ENCODE measurements at places on chromosomes 3 and 15.

GRCh38 chr3:158842976-158843375, 41.1 kb downstream of the MFSD1 start:
- no peak for DNase-seq

DNA sequence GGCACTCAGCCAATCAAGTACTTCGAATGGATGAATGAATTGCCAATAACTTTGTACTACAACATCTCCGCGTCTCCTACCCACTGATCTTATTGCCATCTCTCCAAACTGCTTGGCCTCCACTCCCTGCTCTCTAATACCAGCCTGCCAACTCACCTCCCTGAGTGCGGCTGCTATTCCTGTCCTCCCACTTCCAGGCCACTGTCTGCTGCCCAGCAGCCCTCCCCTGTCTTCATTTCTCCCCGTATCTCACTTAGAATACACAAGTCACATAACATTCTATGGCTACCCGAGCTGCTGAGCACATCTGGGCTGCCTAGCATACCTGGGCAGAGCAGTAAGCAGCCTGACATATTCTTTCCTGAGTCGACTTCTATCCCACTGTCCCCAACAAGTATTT, 149.9 kb upstream of the LRTM1 start:
- no peak for DNase-seq

DNA sequence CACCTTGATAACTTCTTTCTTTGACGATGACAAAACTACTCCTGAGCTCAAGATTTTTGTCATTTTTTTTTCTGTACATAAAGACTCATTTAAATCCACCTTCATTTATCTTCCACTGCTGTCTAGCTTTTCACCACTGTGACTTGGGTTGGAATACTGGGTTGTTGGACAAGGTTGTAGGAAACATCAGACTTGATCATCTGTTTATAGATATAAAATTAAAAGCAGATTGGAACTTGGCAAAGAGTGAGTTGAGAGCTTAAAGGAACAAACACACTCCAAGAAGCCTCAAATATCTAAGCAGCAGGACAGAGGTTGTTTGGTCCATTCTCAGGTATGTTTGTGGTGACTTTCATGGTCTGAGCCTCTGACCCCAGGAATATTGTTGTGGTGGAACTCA, 141.7 kb upstream of the NDN start:
- no peak for DNase-seq

- no peak for DNase-seq
Observed at GRCh38 chr15:66224946-66225345, 28.6 kb downstream of the MEGF11 start.

- DNase-seq = no peak
Observed at GRCh38 chr15:98842192-98842972, 165.2 kb downstream of the PGPEP1L start.

DNA sequence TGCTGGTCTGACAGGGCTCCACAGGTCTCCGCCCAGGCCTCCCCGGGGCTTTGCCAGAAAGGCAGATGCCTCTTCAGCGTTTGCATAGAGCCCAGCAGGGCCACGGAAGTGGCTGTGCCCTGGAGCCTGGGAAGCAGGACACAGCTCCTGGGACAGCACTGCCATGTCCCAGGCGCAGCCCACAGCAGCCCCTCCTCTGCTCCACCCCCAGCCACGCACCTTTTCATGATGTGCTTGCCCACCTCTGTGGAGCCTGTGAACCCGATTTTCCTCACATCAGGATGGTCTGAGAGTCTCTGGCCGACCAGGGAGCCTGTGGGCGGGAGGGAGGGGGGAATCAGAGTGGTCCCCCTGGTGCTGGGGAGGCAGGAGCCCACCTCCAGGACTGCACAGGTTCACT, 33.9 kb upstream of the SLC41A3 start:
- no peak for DNase-seq

DNA sequence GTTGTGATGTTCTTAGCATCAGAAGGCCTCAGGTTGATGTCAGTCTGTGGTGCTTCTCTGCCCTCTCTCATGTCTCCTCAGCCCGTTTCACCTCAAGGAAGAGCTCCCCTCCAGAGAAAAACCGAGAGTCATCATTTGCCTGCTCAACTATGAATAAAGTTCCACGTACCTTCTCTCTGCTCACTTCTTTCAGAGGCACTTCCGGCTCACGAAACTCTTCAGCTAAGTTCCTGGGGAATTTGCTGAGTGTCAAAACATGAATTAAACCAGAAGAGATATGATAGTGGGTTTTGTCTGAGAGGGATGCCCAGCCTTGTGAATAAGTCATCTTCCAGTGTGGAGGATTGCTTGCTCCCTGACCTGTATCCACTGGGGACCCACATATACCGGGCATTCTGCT, 37.7 kb downstream of the CCR4 start:
- no peak for DNase-seq

- DNase-seq = no peak
Observed at GRCh38 chr3:150069154-150069527, 98.4 kb upstream of the PFN2 start.

DNA sequence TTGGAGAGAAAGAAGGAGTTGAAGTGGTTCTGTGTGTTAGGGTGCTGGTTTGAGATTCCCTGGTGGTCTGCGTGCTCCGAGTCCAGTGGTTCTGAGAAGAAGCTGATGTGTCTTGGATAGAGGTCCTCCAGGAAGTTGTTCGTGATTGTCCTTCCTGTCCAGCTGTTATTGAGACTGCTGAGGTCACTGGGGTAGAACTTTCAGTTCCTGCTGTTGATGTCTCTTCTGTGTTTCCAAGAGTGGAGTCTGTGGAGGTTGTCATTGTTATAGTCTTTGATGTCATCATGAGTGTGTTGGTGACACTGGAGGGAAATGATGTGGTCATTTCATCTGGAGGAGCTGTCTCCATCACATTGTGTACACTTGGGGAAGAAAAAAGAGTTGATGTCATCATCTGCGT, 20.8 kb downstream of the MUC4 start:
- DNase-seq = no peak

- no peak for DNase-seq
Observed at GRCh38 chr3:71389191-71389590, 194.3 kb downstream of the FOXP1 start.

- no peak for DNase-seq
Observed at GRCh38 chr3:126152458-126152857, 27.9 kb downstream of the ALDH1L1 start.

DNA sequence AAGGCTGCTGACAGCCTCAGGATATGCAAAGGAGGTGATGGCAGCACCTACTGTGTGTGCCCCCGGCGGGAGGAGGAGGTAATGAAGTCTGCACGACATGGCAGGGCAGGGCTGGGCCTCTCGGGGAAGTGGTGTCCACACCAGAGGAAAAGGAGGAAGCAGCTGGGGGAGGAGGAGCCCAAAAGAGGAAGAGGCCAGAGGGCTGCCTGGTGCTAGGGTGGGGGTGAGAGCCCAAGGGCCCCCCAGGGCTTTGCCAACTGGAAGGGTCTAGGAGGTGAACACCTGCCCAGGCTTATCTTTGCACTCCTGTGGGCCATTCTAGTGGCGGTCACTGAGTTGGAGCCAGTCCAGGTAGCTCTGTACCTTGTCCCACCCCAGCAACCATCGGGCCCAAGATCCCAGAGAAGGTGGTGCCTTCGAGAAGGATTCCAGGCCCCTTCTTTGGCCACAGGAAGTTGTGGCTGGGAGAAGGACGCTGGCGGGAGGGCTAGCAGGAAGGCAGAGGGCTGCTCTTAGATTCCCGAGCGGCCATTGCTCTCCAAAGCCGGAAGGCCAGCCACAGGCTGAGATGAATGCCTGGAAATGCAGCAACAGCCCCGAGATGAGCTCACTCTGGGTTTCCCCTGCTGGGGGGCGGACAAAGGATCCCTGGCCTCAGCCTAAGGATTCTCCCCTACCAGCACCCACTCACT, 7.0 kb downstream of the GNAI2 start:
- no peak for DNase-seq

- DNase-seq = no peak
Observed at GRCh38 chr3:66839508-66839907, 158.6 kb upstream of the KBTBD8 start.

- DNase-seq = no peak
Observed at GRCh38 chr3:81173514-81173913, 587.9 kb downstream of the GBE1 start.

GRCh38 chr3:171781711-171782127, 28.6 kb downstream of the PLD1 start:
- no peak for DNase-seq

DNA sequence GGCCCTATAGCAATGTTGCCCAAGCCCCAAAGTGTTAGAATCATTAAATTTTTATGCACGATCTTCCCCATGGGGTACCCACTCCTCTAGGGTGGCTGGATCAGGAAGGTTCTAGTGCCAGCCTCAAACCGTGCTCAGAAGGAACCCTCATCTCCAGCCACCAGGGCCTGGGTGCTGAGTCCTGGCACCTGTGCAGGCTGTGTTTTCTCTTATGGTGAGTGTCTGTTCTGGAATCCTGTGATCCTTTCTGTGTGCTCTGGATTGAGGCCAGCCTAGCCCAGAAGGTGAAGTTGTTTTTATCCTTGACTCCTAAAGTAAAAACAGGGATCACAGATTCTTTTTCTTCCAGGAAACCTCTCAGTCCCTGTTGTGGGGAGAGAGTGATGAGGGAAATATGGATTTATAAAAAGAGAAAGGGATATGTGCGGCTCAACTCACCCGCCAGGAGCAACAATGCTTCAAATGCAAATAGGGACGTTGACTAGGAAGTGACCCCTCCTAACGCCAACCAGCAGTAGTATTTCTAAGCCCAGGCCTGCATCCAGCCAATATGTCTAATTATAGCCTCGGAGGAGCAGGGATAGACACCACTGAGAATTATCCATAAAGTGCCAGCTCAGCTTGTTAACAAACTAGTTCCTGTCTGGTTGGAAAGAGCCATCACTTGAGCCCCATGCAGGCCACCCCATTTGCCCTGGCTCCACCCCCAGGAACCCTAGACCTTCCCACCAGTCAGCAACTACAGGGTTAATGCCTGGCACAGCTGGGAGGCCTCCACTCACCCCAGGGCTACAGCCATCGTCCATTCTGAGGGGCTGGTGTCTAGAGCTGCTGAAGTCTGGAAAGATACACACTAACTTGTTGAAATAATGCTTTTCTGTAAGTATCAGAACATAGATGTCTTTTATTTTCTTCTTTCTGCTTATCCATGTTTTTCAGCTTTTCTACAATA, 513.5 kb upstream of the PROK2 start:
- DNase-seq = no peak

DNA sequence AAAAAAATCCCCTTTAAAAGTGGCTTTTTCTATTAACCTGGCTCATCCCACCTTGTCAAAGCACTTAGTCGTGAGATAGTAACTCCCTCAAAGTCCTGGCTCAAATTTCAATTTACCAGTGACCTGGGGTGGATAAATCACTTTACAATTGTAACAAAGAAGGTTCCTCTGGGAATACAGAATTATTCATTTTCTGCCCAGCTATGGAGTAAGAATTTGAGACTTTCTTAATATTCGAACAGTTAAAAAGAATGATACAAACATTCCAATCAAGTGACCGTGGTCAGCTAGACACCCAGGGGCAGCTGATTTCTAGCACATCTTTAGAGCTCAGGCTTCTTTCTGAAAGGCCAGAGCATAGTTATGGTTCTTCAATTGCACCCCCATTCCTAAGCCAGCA, 291.0 kb upstream of the TGFBR2 start:
- no peak for DNase-seq

DNA sequence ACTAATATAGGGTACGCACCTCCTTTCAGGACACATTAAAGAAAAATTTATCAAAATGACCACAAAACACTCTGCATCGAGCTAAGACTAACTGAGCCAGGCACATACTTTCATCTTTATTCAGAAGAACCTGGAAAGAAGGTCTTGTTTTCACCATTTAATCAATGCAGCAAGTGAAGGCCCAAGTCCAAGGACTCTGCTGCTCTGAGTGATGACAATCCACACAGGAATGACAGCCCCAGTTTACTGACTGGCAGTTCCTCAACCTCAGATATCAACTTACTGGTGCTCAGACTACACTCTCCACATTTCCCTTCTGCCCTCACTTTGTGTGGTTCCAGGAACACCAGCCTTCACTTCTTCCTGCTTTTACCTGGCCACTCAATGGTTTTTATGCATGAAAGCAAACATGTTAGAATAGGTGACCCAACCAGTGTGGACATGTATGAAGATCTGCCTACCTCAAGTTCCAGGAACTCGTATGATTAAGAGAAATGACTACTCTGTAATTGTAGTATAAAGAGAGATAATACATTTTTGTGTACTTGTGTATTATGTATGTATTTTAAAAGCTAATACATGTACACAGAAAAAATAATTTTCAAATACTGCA, 29.1 kb upstream of the RASA2 start:
- DNase-seq = no peak

GRCh38 chr3:100740207-100740606, 30.9 kb downstream of the TFG start:
- DNase-seq = no peak

DNA sequence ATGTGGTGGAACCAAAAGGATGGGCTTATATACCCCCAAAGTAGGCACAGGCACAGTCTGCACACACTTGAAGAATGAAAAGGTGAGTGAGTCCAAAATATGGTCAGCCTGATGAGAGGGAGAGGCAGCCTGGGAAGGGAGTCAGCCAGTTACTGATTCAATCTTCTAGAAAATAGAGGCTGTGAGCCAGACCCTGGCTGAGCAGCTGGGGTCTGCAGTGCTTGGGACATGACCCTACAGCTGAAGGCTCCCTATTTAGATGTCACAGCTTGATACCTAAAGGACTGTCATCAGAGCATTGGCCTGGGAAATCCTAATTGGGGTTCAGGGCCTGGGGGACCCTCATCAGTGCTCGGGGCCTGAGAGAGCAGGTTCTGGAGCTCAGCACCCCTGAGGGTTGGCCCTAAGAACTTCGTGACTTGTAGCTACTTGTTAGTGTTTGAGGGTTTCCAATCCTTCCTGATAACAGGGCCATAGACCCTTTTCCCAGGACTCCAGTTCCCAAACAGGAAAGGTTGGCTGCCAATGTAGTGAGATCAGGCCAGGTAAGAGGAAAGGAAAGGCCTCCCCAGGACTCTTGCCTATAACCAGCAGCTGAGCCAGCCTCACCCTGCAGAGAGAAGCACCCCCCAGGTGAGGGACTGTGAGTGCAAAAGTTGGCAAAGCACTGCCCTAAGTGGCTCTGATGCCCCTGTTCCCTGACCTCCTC, 54.7 kb upstream of the SLCO2A1 start:
- no peak for DNase-seq

DNA sequence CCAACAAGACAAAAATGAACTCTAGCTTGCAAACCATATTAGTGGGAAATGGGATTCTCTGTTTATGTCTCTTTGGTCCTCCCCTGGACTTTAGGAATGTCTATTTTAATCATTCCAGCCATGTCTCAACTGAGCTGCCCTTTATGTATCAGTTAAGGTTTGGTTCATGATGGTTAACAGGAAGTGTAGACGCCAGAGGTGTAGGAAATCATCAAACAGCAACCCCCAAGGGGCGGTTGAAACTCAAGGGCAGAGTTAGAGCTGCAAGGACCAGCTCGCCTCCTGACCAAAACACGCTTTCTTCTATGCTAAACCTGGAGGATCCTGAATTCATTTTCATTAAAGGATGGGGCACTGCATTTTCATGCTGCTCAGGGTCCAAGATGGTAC, 53.7 kb upstream of the HEG1 start:
- DNase-seq = no peak

GRCh38 chr3:196624907-196625306, 14.6 kb upstream of the NRROS start:
- no peak for DNase-seq

Measured in stimulated activated CD8-positive, alpha-beta memory T cell treated with anti-CD3 and anti-CD28 coated beads, Interleukin-12 subunit alpha, Interleukin-12 subunit beta, amount 100 ng/mL, for 1 hour (primary cell).